ENCODE measurements at places on chromosomes 4 and X.

- DNase-seq = no peak
These were observed 118.4 kb upstream of the WDR17 start for GRCh38 chr4:175947117-175947722.

GRCh38 chr4:85966373-85966772 lies 393.5 kb downstream of the MAPK10 start:
- no peak for DNase-seq

GRCh38 chr4:69532125-69532524 lies 36.4 kb upstream of the UGT2B4 start:
- DNase-seq = no peak

DNA sequence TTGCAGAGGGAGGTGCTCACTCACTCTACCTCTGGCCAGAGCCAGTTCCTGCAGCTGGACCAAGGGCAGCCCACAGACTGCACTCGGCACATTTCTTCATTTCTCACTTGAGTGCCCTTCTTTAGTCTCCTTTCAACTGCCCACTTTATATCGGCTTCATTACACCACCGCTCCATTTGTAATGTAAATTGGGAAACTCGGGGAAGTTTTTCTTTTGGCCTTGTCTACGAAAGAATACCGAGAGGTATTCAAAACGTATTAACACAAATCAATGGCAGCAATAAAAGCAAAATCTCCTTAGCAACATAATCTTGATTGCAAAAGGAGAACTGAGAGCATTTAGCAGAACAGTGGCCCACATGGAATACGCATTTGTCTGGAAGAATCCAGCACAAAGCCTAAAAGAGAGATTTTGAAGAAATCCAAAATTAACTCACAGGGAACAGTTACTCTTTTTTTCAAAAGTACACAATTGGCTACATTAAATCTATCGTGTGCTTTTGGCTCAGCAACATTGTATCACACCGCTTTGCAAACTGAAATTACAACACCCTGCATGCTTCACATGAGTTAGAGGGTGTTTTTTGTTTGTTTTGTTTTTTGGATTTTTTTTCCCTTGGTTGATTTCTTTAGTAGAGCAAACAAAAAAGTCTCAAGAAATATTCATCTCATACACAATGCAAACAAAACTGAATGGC lies 62.6 kb downstream of the CHIC2 start:
- no peak for DNase-seq

DNA sequence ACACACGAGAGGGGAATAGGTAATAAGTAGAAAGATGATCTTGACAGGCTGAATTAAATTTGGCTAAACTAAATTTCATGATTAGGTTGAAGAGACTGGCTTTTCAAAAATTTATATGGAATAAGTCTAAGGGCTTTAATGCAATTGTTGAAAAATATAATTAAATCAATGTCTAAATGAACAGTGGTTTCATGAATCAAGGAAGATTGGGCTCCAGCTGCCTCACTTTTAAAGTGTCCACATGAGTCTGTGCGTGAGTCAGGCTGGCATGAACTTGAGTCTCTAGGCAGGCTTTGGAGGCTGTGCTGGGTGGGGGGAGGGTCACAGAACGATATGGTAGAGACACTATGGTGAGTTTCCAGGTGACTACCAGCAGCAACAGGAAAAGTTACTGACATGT lies 111.9 kb downstream of the SORBS2 start:
- no peak for DNase-seq

Measured in stimulated activated CD4-positive, alpha-beta T cell treated with anti-CD3 and anti-CD28 coated beads, Interleukin-12 subunit alpha, Interleukin-12 subunit beta, amount 100 ng/mL, for 24 hours (primary cell).